ENCODE measurements at places on chromosomes 4 and X.

DNA sequence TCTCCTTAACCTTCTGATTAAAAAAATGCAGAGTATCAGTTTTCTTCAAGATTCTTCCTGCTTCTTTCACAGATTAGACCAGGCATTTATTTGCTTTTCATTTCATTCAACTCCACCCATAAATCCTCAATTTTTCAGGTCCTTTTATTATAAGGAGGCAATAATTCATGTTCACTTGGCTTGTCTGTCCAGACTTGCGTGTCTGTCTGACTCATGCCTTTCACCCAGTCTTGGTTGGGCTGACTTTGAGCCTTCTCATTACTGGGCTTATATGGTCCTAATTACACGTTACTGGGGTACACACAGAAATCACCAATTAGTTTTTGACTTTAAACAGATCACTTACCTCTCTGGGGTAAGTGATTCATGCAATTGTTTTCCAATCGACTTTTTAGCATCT, 48.8 kb upstream of the GALNT7 start:
- no peak for DNase-seq

DNA sequence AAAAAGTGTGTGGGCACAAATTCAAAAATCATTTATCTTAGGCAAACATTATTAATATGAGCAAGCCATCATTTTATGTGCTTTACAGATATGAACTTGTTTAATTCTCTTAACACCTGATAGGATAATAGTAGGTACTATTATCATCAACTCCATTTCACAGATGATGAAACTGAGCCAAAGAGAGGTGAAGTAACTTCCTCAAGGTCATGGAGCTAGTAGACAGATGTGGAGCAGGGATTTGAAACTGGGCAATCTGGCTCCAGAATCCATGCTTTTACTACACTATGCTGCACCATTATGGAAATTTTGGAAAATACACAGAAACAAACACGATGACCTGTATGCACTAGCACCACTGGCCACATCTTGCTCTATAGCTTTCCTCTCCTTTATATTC, 1.0 kb upstream of the PIN4 start:
- no peak for DNase-seq

GRCh38 chr4:106810122-106810521, 226.0 kb downstream of the DKK2 start:
- no peak for DNase-seq

GRCh38 chr4:13329963-13330362, 154.2 kb downstream of the RAB28 start:
- no peak for DNase-seq

DNA sequence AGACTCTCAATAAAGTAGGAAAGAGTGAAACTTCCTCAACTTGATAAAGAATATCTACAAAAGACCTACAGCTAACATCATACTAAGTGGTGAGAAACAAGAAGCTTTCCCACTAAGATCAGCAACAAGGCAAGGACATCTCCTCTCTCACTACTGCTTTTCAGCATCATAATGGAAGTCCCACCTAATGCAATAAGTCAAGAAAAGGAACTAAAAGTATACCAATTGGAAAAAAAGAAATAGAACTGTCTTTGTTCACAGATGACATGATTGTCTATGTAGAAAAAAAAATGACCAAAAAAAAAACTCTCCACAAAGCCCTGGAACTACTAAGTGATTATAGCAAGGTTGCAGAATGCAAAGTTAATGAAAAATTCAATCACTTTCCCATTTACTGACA, 25.1 kb upstream of the SH3RF1 start:
- no peak for DNase-seq

DNA sequence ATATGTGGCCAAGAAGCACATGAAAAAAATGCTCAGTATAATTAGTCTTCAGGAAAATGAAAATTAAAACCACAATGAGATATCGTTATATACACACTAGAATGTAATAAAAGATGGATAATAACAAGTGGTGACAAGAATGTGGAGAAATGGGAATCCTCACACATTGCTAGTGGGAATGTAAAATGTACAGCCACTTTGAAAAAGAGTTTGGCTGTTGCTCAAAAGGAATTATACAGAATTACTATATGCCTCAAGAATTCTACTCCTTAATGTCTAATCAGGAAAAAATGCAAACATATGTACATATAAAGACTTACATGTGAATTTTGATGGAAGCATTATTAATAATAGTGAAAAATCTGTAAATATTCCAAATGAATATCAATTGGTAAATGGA, 102.2 kb downstream of the SPCS3 start:
- DNase-seq: no peak

GRCh38 chr4:13411942-13412341, 72.2 kb downstream of the RAB28 start:
- no peak for DNase-seq

- DNase-seq: no peak
Observed at GRCh38 chrX:108001218-108001814, 19.1 kb upstream of the TEX13B start.

DNA sequence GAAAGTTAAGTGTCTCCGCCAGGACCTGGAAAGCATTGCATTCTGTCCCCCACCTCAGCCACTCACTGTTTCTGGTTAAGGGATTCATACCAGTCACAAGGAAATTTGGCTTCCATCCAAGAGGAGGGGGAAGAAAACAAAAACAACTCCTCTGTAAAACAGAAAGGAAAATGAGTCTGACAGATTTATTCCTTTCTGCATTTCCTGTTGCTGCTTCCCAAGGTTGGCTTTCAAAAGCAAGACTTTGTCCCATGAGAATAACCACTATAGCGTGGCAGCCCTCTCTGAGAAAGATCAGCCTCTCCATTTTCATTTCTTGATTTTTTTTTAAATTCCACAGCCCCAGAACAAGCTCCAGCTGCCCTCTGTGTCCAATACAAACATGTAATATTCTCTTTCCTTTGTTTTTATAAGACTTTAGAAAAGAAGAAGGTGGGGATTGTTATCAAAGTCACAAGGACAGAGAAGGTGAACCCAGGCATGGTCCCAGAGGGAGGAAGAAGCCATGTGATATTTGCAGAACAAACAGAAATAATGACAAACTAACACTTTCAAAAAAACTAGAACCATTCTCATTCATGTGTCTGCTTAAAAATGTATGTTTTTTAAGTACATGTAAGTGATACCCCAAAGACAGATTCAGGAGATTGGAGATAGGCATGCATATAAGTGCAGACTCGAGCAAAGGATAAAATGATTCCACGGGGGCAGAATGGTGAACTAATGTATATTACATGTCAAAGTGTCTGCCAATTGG, 90.7 kb upstream of the DCLK2 start:
- DNase-seq: no peak

- DNase-seq: no peak
Observed at GRCh38 chrX:151402719-151403390, 5.8 kb downstream of the VMA21 start.

GRCh38 chr4:185998791-185999190, 70.2 kb upstream of the TLR3 start:
- no peak for DNase-seq

DNA sequence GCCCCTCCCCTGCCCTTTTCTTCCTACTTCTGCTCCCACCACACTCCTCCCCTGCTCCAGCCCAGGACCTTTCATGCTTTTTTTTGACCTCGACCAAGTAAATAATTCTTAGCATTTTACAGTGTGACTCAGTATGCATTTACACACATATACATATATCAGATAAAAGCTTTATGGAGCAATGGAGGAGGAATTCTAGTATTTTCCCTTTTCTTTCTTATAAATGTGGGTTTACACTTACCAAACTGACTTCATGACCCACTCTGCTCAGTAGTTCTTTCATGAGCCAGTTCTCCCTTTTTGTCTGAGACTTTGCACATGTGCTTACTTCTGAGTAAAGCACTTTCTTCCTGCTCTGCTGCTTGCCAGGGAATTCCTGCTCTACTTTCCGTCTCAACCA, 111.8 kb upstream of the H2AZ1 start:
- DNase-seq: no peak

- DNase-seq: no peak
Observed at GRCh38 chrX:27519226-27519625, 56.1 kb upstream of the PPP4R3C start.

GRCh38 chrX:75673468-75673867, 111.6 kb downstream of the MAGEE2 start:
- no peak for DNase-seq

DNA sequence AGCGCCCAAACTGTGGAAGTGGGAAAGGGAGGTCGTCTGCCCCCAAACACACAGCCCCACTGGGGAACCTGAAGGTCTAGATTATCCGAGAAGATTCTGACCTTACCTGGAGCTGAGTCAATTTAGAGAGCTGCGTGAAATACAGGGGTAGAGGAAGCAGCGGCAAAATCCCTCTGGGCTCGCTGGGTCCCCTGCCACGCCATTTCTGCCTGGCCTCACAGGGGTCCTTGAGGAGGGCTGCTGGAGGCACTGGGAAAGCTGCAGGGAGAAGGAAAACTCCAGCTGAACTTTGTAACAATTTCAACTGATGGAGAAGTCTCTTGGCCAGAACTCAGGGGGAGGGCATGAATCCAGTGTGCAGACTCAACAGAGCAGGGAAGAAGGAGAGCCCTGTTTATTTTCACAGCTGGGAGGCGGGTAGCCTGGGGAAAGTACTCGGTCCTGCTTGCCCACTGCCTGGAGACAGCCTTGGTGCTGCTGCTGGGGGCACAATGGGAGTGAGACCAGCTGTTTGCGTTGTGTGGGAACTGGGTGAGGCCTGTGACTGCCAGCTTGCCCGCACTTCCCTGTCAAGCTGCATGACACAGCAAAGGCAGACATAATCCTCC, 93.2 kb upstream of the MAPK10 start:
- no peak for DNase-seq

- DNase-seq: no peak
Observed at GRCh38 chr4:180641495-180641894, 1601.7 kb upstream of the TENM3 start.

DNA sequence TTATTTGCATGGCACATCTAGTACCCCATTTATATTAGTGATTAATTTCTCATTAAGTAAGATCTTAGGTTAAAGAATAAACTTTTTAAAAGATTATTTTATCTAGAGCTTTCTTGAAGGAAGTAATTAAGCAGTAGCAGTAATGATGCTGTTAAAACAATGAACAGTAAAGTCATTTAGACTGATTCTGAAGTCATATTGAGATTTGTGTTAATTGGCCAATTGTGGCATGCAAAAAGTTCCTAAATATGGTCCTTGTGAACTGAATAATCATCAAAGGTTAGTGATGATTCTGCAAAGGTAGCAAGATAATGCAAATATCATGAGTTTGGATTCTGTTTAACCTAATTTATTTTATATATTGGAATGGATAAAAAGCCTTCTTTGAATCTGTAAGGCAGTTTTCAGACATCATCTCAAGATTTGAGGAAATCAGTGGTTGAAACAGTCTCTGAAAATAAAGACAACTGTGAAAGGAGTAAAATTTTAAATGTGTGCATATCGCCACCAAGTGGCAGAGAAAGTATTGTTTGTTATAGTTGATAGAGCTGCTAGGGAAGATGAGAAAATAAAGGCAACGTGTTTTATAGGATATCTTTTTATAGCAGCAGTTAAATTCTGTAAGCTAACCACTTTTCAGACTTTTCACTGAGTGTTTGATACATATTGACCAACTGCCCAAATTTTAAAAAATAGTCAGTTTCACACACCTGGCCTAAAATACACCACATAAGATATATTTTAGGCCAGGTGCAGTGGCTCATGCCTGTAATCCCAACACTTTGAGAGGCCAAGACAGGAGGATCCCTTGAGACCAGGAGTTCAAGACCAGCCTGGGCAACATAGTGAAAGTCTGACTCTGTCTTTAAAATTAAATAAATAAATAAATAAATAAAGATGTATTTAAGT, 79.6 kb downstream of the CCKAR start:
- DNase-seq: peak; percentile 48
